ENCODE measurements at places on chromosomes 1 and 21.

DNA sequence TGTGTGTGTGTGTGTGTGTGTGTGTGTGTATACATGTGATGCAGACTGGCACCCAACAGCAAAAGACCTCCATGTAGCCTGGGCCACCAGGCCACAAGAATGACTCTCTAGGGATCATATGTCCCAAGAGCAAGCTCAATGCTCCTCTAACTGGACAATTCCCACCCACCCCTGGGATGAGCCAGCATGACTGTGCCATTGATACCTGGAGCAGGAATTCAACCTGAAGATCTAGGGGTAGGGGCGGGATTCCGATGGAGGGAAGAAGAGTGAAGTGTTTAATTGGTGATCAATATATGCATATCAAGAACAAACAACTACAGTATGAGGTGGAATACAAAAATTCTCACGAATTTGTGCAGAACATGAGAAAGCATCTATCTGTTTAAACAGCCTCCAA, 136.2 kb downstream of the PSMG1 start:
- DNase-seq = no peak

- DNase-seq = no peak
These were observed 60.0 kb upstream of the NTPCR start for GRCh38 chr1:232890340-232890943.

- peak; percentile 35 for DNase-seq
These were observed 261.9 kb downstream of the RYR2 start for GRCh38 chr1:237303929-237304328.

GRCh38 chr1:93178418-93178817, 1.8 kb downstream of the TMED5 start:
- DNase-seq = no peak

DNA sequence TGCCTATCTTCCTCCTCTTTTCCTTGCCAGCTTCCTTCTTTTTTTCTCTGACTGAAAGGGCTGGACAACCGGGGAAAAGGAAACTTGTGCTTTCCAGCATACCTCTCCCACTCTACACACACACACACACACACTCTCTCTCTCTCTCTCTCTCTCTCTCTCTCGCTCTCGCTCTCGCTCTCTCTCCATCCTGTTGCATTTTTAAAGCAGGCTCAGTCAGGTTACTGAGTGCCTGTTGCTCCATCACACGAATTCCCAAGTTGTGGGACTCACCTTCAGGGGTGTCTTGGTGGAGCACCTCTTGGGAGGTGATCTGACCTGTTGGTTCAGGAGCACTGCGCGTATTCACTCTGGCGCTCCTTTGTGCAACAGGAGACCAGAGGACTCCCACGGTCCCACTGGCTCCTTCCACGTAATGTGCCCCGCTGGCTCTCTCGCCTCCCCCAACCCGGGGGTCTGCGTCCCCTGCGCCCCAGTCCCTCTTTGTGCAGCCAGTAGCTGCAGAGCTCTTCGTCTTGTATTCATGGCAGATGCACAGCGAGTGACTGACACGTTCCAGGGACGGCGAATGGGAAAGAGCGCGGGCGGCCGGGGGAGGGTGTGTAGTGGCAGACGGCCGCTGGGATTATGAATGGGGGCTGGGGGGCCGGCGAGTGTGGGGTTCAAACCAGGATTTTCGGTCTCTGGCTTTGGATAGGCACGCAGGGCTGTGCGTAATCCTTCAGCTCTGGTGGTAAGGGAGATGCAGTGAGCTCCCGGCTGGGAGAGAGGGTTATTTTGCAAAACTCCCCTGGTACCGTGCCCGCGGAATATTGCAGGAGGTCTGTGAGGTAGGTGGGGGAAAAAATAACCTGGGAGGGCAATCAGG, 660 bp upstream of the PDE4B start:
- DNase-seq = no peak

GRCh38 chr21:33238565-33239255, 9.0 kb downstream of the IFNAR2 start:
- peak; percentile 54 for DNase-seq

GRCh38 chr1:89953929-89954328, 41.0 kb upstream of the ZNF326 start:
- no peak for DNase-seq

DNA sequence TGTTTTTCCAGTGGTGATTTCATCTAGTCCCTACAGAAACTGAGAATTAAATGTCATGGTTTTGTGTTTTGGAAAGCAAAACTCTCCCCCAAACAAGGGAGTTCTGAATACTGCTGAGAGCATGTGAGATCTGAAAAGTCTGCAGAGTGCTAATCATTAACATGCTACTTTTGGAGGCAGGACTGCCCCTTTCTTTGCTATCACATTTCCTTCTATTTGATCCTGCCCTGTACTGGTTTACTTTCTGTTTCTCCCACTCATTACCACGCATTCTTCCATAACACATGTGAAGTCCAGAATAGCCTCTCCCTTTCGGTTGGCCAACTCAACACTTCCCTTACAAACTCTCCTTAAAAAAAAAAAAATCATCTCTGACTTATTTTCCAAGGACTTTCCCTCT, 63.6 kb downstream of the GADD45A start:
- no peak for DNase-seq

- DNase-seq = no peak
These were observed 1863.5 kb downstream of the MRPL39 start for GRCh38 chr21:23743821-23744220.

- DNase-seq = no peak
These were observed 136.8 kb upstream of the F3 start for GRCh38 chr1:94678202-94678848.

- peak; percentile 67 for DNase-seq
These were observed 1.3 kb downstream of the EDARADD start for GRCh38 chr1:236395230-236395946.

DNA sequence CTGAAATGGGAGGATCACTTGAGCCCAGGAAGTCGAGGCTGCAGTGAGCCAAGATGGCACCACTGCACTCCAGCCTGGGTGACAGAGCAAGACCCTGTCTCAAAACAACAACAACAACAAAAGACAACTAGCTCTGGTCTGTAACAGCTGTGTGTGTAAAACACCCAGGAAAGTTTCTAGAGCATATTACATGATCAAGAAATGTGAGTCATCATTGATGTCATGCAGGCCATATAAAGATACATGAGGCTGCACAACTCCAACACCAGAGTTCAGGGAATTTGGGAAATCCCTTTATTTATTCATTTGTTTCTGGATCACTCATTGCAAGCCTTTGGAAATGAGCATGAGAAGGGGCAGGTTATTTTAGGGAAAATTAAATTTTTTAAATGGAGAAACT, 50.3 kb upstream of the CTPS1 start:
- no peak for DNase-seq

DNA sequence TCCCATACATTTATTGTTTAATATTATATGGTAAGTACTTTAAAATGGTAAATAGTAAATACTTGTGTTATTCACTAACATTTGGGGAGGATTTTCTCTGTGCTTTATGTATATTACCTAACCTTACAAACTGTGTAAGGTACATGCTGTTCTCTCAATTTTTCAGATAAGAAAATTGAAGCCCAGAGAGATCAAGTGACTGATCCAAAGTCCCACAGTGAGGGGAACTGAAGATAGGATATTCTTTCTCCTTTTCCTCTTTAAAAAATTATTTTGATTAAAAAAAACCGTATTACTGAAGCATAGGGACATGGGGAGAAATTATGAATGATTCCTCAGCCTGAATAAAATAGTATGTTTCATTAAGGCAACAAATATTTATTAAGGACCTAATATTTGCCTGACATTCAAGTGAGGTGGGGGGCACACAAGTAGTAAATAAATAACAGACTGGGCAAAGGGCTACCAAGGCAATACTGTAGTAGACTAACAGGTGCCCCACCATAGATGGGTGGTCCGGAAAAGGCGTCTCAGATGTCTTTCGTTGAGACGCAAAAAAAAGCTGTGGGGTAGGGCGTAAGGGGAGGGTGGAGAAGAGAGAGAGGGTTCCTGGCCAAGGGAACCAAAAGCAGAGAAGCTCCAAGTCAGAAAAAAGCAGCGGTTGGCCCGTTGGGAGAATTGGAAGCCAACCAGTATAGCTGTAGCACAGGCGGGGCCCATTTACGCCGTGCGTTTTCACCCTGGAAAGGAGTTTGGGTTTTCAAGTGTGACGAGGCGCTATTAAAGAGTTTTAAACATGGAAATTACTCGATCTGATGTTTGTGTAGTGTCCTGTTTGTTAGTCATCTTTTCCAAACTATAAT, 944 bp upstream of the AGO3 start:
- peak; percentile 14 for DNase-seq

Measured in activated CD4-positive, alpha-beta T cell treated with anti-CD3 and anti-CD28 coated beads, Interleukin-2, Interleukin-4, amounts not matched to agents 100 ng/mL and 50 ng/mL, durations not matched to agents 16 hours and 8 hours (primary cell).